ENCODE measurements at places on chromosomes 13 and 19.

- DNase-seq, result no peak
These were observed 61.8 kb upstream of the RANBP3 start for GRCh38 chr19:6039566-6040225.

DNA sequence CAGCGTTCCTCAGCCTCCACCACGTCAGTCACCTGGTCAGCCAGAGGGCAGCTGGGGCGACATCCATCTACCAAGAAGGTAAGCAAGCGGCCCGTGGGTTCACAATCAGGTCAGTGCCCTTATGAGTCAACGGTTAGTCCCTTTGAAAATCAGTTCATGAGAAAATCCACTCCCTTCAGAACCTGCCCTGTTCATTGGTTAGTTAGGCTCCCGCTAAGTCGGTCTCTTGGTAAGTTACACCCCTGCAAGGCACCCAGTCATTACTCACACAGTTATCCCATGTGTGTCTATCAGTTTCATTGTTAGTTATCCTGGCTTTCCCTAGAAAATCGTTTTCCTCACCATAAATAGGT, 564 bp downstream of the SIGLECL1 start:
- no peak for DNase-seq

GRCh38 chr13:99722931-99723330, 221.7 kb downstream of the TM9SF2 start:
- no peak for DNase-seq

- no peak for DNase-seq
These were observed 3.8 kb downstream of the LRRC4B start for GRCh38 chr19:50564229-50565105.

Data from activated T-cell treated with anti-CD3 and anti-CD28 coated beads for 4 hours (primary cell).